ENCODE measurements at places on chromosomes 2 and 18.

GRCh38 chr2:181542170-181542569 lies 85.0 kb downstream of the ITGA4 start:
- DNase-seq = no peak

DNA sequence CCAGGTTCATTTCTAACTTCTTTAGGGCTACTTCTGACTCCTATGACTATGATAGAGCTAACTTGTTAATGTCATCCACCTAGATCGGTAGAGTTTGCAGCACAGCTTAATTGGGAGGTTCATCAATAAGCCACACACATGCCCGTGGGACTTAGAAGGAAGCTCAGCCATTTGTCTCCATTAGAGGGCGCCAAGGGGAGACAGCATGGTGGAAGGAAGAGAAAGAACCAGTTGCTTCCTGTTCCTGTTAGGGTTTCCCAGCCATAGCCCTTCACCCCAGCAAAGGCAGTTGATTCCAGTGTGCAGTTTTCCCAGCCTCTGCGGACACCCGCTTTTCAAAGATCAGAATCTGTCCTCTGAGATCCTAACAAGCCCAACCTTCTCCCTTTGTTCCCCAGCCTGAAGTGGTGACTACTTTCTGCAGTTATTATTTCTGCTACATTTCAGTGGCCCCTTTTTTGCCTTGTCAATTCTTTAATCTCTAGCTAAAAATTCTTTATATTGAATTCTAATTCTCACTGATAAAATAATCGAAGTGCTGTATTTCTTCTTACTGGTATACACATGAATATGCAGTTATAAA lies 30.3 kb downstream of the MAIP1 start:
- peak; percentile 60 for DNase-seq

- DNase-seq = no peak
These were observed 950.1 kb downstream of the CNTNAP5 start for GRCh38 chr2:124975224-124975623.

- no peak for DNase-seq
These were observed 130.9 kb upstream of the PELI1 start for GRCh38 chr2:64275174-64275466.

- no peak for DNase-seq
These were observed 18.9 kb downstream of the ZRANB3 start for GRCh38 chr2:135512099-135512498.

DNA sequence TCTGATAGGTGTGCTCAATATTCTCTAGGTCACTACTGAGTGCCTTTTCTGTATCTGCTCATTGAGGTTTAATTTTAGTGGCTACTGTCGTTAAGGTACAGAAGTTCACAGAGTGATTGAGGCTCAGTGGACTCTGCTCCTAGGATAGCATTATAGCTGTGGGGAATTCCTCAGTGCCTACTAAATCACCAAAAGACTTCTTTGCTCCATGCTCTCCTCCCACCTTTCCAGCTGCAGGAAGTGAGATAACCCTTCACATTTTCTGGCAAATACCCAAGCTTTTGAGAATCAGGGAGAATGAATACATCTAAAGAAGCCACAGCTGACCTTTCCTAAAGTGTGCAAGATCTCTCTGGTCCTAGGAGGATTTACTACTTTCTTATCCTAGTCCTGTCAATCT lies 95.2 kb upstream of the FSIP2 start:
- no peak for DNase-seq

GRCh38 chr2:240162531-240162930 lies 22.1 kb upstream of the OTOS start:
- peak; percentile 20 for DNase-seq

DNA sequence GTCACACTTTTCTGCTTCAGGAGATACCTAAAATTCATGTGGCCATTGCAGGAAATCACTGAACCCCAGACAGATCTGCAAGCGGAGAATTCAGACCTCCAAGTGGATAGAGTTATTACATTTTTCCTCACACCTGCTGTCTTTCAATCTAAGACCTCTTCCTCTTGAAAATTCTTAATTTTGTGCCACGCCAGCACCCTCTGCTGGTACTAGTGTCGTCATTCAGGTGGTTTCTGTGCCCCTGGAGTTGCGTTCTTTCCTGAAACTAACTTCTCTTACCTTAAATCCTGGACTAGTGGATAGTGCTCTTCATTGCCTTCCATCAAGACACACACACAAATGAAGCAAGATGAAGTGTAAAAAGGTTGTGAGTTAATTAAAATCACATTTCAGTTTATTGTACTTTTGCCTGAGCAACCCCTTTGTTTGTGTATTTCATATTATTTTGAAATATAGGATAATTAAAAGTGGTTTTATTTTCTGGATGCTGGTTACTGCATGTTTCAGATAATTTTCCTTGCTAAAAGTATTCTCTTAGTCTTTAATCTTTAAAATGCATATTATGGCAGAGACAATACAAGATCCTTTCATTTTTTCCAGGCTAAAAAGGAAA lies 1.6 kb upstream of the DNER start:
- DNase-seq = no peak
